Choroid plexus epithelial cell (primary cell): ENCODE measurements at places on chromosomes 6 and 20.

- peak; percentile 55 for DNase-seq
Observed at GRCh38 chr6:74447013-74447412, 751.0 kb downstream of the CD109 start.

DNA sequence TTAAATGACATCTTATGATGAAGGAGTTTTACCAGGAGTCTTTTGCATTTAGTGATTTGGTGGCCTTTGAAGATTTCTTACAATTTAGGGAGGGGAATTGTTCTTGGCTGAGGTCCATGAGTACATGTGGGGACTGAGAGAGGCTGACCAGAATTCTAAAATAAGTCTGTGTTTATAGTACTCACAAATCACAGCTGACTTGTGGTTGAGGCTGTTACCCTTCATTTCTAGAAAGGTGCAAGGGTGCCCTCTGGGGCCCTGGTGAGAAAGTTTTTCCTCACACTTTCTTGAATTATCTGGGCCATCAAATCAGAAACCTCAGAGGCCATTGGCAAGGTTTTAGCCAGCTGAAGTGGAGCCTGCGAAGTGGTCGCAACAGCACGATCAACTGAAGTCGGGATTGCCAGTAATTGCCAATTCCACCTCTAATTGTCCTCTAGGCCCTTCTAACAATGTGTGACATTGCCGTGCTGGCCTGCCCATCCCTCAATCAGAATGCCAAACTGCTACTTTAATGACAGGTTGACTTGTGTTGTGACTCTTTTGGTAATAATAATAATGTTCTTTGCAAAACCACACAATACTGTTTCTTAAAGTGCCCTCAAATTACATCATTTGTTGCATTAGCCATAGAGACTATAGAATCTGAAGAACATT is 221.6 kb downstream of the OGFRL1 start:
- DNase-seq = peak; percentile 91

DNA sequence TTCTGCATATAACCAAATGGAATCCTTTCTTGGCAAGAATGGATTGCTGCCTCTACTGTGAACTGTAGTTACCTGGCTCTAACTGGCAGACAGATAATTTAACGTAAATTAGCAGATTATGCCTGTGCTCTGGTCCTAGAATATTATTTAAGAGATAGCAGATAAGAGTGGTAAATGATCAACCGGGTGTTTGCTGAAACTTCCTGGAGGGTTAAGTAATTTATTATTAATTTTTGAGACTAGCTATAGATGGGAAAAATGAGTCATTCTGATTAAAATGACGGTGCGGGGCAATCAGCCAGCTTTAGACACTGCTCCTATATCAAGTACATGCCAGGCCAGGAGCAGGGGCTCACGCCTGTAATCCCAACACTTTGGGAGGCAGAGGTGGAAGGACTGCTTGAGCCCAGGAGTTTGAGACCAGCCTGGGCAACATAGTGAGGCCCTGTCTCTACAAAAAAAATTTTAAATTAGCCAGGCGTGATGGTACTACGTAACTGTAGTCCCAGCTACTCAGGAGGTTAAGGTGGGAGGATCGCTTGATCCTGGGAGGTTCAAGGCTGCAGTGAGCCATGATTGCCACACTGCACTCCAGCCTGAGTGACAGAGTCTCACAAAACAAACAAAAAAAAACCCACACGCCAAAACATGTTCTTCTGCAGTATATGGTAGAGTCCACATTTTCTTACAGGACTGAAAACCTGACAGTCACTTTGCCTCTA is 22.6 kb downstream of the B4GALT5 start:
- DNase-seq = peak; percentile 76

GRCh38 chr20:58635279-58635665 is 15.8 kb upstream of the STX16 start:
- no peak for DNase-seq

GRCh38 chr20:59939879-59940128 is 301 bp downstream of the PPP1R3D start:
- DNase-seq = no peak

GRCh38 chr20:61354901-61355495 is 102.9 kb downstream of the CDH4 start:
- DNase-seq = no peak

- peak; percentile 47 for DNase-seq
Observed at GRCh38 chr20:29873946-29874345, 1383.5 kb upstream of the DEFB115 start.

DNA sequence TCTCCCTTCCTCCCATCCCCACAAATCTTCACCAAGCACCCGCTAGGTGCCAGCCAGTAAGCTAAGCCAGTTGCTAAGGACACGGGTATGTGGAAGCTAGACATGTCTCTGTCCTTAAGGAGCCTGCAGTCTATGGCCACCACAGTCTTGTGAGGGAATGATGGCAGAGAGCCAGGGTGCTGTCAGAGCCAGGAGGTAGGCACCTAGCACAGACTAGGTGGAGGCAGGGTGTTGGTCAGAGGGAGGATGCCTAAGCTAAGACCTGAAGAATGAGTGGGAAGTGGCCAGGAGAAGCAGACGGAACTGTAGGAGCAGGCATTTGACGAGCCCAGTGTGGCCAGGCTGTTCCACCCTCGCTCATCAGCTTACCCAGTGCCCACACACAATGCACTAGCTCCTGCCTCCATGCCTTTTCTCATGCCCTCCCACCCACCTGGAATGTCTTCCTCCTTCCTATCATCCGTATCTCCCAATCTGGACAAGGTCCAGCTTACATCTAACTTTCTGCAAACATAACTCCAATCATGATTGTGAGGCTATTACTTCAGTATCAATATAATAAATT is 125.6 kb downstream of the FOXC1 start:
- no peak for DNase-seq

GRCh38 chr6:118894425-118895260 is 691 bp downstream of the ASF1A start:
- DNase-seq = peak; percentile 72

DNA sequence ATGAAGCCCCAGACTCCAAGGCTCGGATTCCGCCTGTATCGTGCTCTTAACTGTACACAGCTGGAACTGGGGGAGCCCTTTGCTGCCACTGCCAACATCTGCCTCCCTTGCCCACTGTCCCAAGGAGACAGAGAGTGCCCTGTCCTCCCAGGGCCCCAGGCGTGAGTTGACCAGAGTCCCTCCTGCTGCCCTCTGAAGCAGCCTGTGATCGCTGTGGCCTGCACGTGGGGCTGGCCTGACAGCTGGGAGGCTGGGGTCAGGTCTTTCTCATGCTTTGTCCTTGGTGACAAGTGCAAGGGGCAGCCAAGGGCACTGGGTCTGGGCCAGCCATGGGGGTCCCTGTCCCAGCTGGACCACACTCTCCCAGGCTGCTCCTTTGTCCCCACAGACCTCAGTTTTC is 44.3 kb downstream of the KIAA1755 start:
- no peak for DNase-seq

DNA sequence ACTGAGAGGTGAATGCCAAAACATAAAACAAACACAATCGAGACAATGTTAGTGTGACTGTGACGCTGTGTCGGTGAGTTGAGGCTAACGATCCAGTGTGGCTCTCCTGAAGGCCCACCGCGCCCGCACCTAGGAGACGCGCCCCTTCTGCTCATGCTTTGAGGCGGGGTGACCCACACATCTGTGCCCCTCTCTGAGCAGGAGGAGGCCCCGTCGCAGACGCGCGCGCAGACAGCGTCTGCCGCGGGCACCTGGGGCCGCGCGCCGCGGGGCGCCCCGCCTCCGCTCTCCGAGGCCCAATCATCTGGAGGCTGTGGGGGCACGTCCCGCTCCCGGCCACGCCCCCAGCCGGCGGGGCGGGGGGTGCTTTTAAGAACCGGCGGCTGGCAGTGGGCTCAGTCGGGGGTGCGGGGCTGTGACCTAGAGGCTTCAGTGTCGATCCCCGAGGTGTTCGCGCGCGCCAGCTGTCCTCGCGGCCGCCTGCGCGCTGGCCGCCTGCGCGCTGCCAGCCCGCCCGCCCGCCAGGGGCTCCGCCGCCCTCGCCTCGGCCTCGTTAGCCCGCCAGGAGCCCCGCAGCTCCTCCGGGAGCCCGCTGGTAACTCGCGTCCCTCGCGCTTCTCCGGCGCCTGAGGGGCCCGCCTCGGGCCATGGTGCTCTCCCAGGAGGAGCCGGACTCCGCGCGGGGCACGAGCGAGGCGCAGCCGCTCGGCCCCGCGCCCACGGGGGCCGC is at the start of gene SLC16A10:
Gene SLC16A10, plus strand, starts transcription at position 398 of the 730 bp plus-strand sequence. Its CDS starts 250 bp downstream, at position 648.
- DNase-seq = no peak

GRCh38 chr6:128005009-128005408 is 104.2 kb upstream of the THEMIS start:
- DNase-seq = peak; percentile 39

GRCh38 chr6:80250391-80250997 is 144.0 kb downstream of the BCKDHB start:
- DNase-seq = peak; percentile 12

GRCh38 chr6:165721356-165721755 is 58.3 kb upstream of the PDE10A start:
- DNase-seq = no peak

- DNase-seq = no peak
Observed at GRCh38 chr6:1633366-1634021, 23.8 kb downstream of the FOXC1 start.

- no peak for DNase-seq
Observed at GRCh38 chr6:122713138-122713537, 66.4 kb upstream of the FABP7 start.

GRCh38 chr6:79802657-79803300 is 144.6 kb downstream of the ELOVL4 start:
- no peak for DNase-seq

DNA sequence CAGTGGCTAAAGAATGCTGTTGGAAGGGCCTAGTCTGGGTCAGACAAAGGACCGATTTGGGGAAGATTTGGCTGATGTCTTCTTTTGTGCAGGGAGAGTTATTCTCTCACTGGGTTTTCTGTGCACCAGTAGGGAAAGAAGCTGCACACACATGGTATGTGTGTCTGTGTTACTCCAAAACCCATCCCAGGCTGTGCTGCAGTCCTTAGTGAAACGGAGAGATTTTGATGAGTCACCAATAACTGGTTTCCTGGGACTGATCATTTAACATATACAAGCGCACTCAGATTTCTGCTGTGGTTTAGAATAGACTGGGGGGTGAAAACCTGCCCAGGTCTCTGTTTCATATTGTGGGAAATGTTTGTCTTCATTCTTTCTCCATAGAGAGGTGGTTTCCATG is 1049.8 kb downstream of the KIF16B start:
- no peak for DNase-seq

DNA sequence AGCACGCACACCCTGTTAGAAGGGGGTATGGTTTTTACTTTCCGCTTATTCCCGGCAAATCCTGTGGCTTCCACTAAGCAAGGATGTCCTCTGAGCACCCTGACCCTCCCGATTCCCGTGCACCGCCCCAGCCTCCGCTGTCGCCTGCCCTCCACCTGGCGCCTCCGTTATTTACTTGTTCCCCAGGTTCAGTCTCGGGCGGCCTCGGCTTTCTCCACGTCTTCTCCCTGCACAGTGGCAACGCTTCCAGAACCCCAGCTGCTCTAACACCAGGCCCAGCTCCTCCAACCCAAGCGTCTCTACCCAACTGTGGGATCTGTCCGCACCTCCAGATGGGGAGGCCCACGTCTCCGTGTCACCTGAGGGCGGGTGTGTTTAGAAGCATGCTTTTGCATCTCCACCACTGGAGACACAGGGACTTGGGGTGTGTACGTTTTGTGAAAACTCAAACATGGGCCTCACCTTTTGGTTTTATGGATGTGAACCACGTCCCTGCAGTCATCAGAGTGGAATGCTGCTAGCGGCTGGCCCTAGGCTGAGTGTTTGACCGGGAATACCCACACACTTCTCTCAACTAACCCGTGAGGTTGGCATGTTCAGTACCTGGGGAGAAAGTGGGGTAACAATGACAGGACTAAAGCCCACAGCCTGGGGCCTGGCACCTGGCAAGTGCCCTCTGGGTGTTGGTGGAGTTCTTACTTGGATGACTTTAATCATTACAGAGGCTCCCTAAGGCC is 79.9 kb downstream of the THBS2 start:
- no peak for DNase-seq

DNA sequence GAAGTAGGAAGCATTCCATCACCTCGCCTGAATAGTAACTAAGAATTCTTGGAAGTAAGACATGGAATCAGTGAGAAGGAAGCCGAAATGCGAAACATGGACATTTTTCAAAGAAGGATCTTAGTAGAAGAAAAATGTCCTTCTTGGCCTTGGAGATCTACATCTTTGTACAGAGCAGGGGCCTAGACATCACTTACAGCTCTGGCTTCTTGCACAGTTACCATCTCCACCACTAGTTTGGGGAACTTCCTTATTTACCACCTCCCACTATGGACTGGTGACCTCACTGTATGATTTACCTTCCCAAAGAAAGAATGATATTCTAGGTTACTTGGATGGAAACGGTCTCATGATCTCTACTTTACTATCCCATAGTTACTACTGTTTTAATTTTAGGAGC is 15.7 kb downstream of the CASS4 start:
- no peak for DNase-seq

- peak; percentile 84 for DNase-seq
Observed at GRCh38 chr20:57381596-57382503, 9.3 kb upstream of the RBM38 start.

GRCh38 chr6:139129284-139129683 is 5.6 kb upstream of the HECA start:
- peak; percentile 76 for DNase-seq

- peak; percentile 92 for DNase-seq
Observed at GRCh38 chr6:17584241-17584803, 15.8 kb upstream of the FAM8A1 start.

DNA sequence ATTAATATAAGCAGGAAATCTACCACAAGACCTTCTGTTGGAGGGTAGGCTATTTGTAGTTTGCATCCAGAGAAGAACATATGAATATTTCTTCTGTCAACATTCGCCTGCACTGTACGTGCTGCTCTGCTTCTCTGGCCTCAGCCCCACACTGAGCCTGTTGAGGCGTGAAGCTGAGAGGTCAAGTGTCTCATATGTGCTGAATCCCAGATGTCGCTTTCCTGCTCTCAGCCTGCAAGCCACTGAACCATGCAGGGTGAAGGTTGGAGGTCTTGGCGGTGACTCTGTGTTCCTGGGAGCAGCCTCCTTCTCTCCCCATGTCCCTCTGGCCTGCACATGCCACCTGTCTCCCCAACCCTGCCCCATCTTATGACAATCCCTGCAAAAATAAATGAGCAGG is 83.6 kb downstream of the TMEM170B start:
- DNase-seq = peak; percentile 37

- DNase-seq = no peak
Observed at GRCh38 chr6:131807321-131807643, 538 bp upstream of the ENPP1 start.

DNA sequence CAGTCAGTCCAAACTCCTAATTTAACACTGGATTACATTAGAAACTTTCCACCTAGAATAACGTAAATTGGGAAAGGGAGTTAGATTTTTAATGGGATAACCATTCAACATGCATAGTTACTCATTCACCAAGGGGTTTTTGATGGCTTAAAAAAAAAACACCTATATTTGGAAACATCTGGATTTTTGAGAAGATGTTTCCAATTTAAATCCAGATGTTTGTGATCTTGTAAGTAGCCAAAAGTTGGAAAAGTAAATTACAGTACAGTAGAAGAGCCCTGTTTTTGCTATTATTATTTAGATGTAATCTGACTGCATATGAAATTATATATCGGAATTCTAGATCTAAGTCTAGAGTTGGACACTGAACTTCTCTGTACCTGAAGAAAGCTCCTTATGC is 478.2 kb downstream of the CD83 start:
- no peak for DNase-seq

GRCh38 chr20:49814057-49814694 is 1.5 kb downstream of the SLC9A8 start:
- DNase-seq = no peak

- no peak for DNase-seq
Observed at GRCh38 chr20:46408281-46408731, 1.9 kb upstream of the ELMO2 start.
